ENCODE measurements at places on chromosomes 7 and 10. TPM values are rescaled to one million over a fixed set of nuclear protein-coding genes. Genes with fewer than 3 reads are reported as not detected.

- no peak for DNase-seq
These were observed 46.0 kb downstream of the ST7 start for GRCh38 chr7:116999311-116999710.

DNA sequence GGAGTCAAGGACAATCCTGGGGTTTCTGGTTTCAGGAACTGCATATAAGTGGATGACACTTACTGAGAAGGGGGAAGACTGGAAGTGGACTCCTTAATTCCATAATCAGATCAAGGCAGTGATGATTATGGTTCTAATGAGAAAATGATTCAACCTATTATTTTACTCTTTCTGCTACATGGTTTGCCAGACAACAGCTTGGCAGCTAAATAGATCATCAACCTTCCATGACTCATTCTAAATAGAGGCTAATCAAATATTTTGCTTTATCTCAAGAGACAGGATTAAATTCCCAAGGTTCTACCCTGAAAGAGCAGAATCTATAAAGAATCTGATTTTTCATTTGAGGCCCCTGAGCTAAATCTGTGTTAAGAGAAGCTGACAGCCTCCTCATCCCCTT lies 46.3 kb downstream of the CNNM1 start:
- no peak for DNase-seq

The NODAL gene
- total RNA-seq, result not detected

The SERPINE1 gene
- 12.7 TPM for total RNA-seq
